Kidney epithelial cell (primary cell): ENCODE measurements at places on chromosomes 5 and 9.
A peak's percentile ranks its signal among the peaks of the same experiment; 100 is the strongest.

DNA sequence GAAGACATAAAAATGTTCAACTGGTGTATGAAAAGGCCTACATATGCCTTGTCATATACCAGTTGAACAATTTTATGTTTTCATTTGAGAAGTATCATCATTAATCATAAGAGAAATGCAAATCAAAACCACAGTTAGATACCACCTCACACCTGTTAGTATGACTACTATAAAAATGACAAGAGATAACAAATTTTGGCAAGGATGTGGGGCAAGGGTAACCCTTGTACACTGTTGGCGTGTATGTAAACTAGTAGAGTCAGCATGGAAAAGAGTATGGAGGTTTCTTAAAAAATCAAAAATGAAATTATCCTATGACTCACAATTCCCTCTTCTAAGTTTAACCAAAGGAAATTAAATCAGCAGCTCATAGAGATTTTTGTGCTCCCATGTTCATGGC lies 250.4 kb upstream of the ST8SIA4 start:
- no peak for DNase-seq

DNA sequence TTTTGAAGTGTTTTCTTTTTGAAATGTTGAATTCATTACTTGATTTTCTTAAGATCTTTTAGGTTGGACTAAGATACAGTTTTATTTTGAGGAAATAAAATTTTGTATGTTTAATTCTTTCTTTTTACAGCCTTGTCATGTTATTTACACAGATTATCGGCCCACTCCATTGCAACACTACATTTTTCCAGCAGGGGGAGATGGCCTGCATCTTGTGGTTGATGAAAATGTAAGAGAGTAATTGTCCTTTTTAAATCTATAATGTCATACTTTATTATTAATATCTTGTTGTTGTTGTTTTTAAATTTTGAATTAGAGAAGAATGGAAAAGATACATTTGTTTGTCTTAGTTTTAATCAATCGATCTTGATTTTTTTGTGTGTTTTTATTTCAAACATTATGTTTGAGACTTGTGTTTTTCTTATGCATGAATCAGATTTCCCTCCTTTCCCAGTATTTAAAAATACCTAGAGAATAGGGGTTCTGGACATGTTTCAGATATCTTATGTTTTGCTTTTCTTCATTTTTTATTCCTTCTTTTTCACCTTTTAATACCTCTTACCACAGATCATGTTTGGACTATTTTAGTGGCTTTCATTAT lies 36.7 kb downstream of the MTREX start:
- DNase-seq = no peak

GRCh38 chr5:14946815-14947620 lies 75.4 kb upstream of the ANKH start:
- no peak for DNase-seq

DNA sequence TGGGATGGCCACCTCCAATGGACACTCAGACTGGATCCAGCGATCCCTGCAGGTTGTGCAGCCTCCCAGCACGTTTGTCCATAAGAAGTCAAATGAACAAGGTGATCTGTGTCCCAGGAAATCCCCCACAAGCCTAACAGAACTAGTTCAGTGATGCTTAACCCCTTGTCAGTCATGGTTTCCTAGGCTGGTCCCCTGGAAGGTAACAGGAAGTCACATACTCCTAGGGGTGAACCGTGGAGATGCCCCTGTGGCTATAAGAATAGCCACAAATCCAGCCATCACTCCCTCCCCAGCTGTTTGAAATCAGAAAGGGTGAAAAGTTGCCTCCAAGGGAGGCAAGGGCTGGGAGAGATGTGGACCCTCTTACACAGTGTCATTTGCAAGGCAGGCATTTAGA lies 22.5 kb downstream of the PAX5 start:
- DNase-seq = no peak

DNA sequence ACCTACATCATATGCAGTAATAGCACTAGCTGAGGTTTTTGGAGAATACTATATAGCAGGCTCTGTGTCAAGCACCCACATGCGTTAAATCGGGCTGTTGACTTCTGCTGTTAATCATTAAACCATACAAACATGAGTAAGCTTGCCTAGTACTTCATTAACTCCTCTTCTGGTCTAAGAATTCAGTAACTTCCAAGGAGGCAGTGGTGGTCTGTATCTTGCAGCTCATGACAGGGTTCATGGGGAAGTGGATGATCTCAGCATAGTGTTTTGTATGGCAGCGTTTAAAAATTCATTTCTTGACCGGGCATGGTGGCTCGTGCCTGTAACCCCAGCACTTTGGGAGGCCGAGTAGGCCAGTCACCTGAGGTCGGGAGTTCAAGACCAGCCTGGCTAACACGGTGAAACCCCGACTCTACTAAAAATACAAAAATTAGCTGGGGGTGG lies at the start of gene HAVCR1:
Gene HAVCR1 (minus strand): TSS at position 24 of the 447 bp plus-strand sequence. CDS start 1,173 bp downstream, outside the sequence.
- peak; percentile 94 for DNase-seq

GRCh38 chr9:99427260-99427659 lies 205.2 kb downstream of the SEC61B start:
- DNase-seq = no peak

- DNase-seq = no peak
These were observed 185.9 kb upstream of the S1PR3 start for GRCh38 chr9:88805217-88805943.
